ENCODE measurements at places on chromosomes 6 and 20.

DNA sequence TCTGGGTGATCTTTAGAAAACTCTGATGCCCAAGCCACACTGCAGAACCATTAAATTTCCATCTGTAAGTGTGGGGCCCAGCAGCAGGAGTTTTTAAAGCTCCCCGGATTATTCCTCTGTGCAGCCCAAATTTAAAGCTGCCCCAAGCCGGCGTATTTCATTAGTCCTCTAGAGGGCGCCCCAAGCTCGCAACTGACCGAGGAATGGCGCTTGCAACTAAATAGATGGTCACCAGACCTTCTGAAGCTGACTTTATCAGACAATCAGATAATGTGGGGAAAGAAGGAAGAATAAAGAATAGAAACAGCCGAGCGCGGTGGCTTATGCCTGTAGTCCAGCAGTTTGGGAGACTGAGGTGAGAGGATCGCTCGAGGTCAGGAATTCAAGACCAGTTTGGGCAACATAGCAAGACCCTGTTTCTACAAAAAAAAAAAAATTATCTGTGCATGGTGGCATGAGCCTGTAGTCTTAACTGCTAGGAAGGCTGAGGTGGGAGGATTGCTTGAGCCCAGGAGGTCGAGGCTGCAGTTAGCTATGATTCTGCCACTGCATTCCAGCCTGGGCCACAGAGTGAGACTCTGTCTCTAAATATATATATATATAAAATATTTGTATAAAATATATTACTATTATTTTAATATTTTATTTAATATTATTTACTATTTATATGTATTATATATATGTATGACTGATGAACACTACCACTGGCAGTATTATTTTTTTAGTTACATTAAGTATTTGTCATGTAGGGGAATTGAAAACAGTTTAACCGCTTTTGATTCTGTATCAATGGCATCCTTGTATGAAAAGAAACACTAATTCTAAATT is 56.0 kb downstream of the OTOR start:
- DNase-seq, result no peak

DNA sequence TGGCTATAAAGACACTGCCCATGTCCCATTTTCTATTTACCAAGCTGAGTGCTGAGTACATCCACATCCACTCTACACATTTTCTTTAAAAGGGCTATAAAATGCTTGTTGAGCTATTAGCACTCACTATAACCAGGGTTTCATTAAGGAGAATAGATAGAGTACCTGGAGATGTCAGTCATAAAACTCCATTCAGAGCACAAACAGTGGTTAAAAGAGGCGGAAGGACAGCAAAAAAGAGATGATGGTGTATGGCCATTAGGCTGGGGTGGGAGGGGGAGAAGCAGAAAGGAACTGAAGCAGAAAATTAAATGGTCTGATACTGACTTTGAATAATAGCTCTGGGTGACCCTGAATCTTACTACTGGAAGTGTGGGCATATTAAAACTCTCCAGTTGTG is 609.9 kb upstream of the MAP3K7 start:
- DNase-seq, result no peak

GRCh38 chr6:107532706-107533105 is 42.8 kb downstream of the SOBP start:
- no peak for DNase-seq

DNA sequence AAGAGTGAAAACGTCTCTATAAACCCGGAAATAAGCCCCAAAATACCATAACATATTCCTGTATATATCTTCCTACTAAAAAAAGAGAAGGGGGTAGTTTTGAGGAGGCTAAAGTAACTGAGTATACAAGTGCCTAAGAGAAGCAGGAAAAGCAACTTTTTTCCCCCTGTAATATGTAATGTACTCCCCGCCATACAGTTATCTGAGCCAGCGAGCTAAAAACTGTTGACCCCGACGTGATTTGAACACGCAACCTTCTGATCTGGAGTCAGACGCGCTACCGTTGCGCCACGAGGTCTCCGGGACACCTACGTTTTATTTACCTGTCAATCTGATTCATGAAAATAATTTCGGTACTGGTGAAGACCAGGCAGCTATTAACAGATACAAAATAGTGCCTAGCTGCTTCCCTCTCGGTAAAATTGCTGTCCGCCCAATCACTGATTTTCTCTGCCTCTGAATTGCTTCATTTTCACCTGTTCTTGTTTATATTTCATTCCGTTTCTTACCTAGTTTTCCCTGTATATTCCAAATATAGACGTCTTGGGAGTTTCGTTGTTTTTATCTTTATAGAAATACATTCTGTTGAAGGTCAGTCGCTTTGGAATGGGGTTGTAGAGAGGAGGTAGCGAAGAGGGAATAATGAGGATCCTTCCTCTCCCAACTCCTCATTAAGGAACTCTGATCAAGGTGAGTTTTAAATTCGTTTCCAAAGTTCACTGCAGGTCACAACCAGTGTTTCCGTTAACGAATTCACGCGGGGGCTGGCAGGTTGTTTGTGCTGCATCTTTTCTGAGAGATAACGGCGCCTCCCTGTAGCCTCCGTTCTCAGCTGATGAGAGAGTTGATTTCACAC is 33.6 kb upstream of the BTN3A2 start:
- DNase-seq, result no peak

DNA sequence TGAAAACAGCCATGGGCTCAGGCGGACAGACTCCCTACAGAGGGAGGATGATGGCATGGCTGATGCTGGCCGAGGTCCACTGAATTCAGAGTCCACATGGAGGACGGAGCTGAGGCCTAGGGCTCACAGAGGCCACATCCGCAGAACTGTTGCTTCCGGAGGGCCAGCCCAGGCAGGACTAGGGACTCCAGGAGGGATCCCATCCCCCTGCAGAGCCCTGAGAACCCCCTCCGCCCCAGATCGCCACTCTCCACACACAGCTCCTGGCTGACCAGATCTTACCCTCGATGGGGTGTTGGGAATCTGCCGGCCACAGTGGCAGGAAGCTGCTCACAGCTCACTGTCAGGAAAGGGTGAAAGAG is 399.2 kb downstream of the TAF4 start:
- DNase-seq, result no peak

GRCh38 chr6:1231941-1232340 is 80.0 kb upstream of the FOXQ1 start:
- no peak for DNase-seq

- DNase-seq, result no peak
These were observed 2.4 kb upstream of the SPEF1 start for GRCh38 chr20:3783511-3784195.

- no peak for DNase-seq
These were observed 33.5 kb downstream of the DLL1 start for GRCh38 chr6:170257376-170257775.

DNA sequence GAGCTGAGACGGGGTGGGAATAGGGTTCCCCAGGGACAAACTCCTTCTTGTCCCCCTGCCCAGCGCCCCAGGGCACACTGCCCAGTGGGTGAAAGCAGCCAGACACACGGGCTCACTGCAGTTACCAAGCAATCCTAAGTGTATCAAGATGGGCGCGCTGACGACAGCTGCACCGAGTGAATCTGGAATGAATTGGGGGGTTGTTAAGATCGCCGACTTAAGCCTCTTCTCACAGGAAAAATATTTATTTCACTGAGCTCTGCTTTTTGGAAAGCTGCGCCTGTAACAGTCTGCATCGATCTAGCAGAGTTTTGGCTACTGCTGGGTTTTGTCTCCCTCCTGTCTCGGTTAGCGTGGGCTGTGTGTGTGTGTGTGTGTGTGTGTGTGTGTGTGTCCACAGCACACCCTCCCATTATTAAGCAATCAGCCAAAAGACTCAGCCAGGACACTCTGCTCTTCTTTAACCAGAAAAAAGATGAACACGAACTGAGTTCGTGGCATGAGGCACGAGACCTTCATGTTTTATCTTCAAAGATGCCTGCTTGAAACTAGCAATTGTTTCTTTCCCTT is 35.9 kb downstream of the RIPOR3 start:
- DNase-seq, result no peak
